NCI-H2171 (cell line): ENCODE measurements at places on chromosomes 4 and X.

DNA sequence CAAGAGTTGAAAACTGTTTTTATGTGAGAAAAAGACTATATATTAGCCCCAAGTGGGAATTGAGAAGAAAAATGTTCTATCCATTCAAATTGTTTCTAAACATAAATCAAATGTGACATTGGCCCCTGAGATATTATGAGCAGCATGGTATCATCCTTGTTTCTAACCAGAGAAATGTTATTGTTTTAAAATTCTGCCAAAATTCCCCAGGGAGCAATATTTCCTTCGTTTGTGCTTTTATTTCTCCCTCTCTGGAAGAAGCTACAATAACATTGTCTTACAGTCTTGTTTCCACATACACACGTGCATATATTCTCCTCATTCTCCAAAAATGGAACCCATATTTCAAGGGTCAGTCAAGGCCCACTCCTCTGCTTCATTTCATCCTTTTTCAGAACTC lies 46.7 kb downstream of the MAGEB17 start:
- DNase-seq: no peak

DNA sequence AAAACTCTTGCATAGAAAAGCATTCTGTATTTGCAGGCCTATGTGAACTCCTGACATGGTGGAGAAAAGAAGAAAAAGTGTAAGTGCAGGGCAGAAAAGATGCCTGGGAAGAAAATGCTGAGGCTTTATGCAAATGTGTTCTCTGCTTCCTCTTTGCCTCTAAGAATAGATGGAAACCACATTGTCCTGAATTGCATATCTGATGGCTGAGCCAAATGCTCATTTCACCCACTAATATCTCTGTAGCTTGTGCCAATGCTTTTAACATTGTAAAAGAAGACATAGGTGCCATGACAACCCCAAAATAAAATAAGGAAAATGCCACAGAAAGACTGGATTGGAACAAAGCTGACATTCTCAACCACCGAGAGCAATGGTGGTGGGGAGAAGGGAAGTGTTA lies 307.4 kb downstream of the GRIA2 start:
- DNase-seq: no peak

DNA sequence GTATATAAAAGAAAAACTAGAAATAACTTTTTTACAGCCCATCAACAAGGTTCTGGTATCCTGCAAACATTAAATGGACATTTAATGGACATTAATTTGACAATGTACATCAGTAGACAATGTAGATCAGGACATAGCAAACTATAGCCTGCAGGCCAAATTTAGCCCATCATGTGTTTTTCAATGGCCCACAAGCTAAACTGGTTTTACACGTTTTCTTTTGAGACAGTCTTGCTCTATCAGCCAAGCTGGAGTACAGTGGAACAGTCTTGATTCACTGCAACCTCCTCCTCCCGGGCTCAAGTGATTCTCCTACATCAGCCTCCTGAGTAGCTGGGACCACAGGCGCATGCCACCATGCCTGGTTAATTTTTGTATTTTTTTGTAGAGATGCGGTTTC lies 7.2 kb downstream of the ZNF630 start:
- DNase-seq: no peak

DNA sequence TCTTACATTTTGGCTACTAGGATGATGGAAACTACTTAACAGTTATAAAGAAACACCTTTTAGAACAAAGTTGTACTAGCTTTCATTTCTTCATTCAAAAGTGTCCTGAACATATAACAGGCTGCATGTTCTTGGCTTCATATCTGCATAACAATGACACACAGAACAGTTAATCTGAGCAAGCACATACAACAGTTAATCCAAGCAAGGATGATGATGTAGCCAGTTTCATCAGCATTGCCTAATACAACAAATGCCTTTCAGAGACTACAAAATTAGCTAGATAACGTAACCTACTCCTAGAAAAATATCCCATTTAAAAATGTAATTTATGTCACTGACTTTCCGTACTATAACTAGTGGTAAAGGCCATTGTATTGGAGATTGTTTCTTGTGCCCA lies 182.1 kb downstream of the SCFD2 start:
- no peak for DNase-seq
